ENCODE measurements at places on chromosomes 5 and 9. TPM values are rescaled to one million over a fixed set of nuclear protein-coding genes. Genes with fewer than 3 reads are reported as not detected.
A peak's percentile ranks its signal among the peaks of the same experiment; 100 is the strongest.

Gene IFNK
- total RNA-seq = not detected

Gene NR2F1
- 175 TPM for total RNA-seq

Gene TLX3
- not detected for total RNA-seq

Gene C5orf24
- total RNA-seq = 22.7 TPM

Gene GTF3C5
- total RNA-seq = 96.1 TPM

Gene EXD3
- total RNA-seq = 7.9 TPM

Gene SLC4A9
- total RNA-seq = not detected

DNA sequence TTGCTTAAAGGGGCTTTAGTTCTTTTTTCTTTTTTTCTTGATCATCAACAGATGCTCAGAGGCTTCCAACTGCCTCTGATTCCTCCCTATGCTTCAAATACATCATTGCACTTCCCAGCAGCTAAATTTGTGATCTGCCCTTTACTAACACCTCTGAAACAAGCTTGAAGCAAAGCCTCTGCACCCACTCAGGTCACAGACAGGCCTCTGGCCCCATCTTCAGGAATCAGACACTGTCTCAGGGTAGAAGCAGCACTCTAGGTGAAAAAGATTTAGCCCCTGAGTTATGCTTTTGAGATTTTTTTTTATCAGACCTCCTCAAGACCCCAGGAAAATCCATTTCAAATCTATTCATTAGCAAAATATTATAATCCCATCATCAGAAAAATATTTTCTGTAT is 91.5 kb downstream of the MAMDC2 start:
- no peak for DNase-seq

DNA sequence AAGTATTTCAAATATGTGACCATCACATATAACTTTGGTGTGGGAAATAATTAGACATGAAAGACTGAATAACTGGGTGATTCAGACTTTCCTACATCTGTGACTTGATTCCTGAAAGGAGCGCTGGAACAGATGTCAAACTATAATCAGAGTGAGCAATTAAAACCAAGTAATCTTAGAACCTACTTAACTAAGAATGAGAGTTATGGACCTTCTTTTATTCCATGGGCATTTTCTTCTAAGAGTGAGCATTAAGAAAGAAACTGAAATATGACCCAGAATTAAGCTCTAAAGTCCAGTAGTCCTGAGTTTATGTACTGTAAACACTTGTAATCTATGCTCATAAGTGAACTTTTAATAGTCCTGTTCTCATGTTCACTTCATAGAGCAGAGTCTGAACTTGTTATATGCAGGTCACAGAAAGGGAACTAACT is 68.4 kb downstream of the PAM start:
- no peak for DNase-seq

DNA sequence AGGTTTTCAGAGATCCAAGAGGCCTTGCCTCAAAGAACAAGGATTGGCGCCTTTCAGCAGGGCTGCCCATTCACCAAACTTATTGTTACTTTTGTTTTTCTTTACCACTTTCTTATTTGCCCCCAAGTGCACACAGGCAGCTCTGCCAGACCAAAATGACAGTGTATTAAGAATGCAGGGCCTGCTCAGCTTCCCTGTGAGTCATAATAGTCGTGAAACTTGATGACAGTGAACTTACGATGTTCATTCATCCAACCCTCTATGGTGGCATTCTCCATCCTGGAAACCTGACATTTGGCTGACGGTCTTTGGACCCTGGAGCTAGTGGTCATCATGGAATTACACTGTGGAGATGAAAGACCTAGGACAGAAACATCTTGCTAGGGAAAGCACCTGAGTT is 44.3 kb downstream of the UBE2QL1 start:
- no peak for DNase-seq

- no peak for DNase-seq
Measured at GRCh38 chr9:130172858-130173665, 858 bp downstream of the NCS1 start.

DNA sequence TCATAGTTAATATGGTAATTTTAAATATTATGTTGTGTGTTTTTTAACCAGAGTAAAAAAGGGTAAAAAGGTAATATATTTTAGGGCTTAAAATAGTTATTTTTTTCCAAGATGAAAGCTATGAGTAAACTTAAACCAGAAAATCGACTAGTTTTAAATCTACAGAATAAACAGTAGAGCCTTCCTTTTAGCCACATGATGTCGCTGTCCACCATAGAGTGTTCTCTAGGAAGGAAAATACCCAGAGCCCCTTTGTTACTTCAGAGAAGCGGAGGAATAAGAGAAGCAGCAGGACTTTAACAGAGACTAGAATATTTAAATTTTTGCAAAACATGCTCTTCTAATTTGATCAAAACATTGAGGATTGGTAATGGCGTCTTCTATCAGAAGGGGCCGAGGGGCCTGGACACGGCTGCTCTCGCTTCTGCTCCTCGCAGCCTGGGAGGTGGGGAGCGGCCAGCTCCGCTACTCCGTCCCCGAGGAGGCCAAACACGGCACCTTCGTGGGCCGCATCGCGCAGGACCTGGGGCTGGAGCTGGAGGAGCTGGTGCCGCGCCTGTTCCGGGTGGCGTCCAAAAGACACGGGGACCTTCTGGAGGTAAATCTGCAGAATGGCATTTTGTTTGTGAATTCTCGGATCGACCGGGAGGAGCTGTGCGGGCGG is at the start of gene PCDHA2:
TSS of gene PCDHA2 (plus strand) at position 258 of the 664 bp plus-strand sequence.
- no peak for DNase-seq

DNA sequence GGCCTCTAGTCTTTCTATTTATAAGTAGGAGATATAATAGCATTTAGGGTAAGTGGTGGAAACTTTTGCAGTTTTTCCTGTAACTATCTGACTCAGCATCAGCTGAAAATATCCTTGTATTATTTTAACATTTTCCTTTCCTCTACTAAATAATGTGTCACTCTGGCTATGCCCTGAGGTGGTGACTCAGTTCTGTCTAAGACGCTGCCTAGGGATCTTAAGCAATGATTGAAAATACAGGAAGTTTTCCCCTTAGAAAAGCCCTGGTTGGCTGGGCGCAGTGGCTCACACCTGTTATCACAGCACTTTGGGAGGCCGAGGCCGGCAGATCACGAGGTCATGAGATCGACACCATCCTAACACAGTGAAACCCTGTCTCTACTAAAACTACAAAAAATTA is 9.3 kb upstream of the EDIL3 start:
- no peak for DNase-seq

- DNase-seq = no peak
Measured at GRCh38 chr5:145945620-145946111, 9.3 kb downstream of the SH3RF2 start.

- DNase-seq = peak; percentile 90
Measured at GRCh38 chr5:149834246-149834855, 104.2 kb downstream of the PPARGC1B start.

- no peak for DNase-seq
Measured at GRCh38 chr5:83434946-83435345, 36.6 kb upstream of the VCAN start.

GRCh38 chr5:168165221-168165914 is 126.1 kb upstream of the WWC1 start:
- peak; percentile 11 for DNase-seq

DNA sequence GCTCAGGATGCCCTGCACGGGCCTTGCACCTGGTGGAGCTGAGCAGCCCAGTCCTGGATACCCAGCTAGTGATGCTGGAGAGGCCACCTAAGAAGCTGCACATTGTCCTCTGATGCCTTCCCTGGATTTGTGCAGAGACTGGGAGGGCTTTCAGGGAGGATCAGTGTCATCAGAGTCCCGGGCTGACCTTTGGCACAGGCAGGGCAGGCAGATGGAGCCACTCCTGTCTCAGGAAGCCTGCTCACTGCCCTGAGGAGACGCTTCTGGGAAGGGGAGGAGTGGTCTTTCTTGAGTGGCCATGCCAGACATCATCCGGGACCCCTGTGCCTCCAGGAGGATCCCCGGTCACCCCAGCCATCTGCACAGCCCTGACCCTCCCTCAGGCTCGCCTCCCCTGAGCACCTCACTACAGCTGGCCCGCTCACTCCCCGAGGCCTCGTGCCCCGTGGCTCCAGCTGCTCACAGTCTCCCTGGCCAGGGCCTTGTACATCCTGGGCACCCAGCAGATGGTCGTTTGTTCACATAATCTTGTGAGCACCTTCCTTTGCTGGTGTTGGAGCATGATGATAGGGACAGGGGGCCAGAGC is 47.2 kb upstream of the FCN2 start:
- no peak for DNase-seq

DNA sequence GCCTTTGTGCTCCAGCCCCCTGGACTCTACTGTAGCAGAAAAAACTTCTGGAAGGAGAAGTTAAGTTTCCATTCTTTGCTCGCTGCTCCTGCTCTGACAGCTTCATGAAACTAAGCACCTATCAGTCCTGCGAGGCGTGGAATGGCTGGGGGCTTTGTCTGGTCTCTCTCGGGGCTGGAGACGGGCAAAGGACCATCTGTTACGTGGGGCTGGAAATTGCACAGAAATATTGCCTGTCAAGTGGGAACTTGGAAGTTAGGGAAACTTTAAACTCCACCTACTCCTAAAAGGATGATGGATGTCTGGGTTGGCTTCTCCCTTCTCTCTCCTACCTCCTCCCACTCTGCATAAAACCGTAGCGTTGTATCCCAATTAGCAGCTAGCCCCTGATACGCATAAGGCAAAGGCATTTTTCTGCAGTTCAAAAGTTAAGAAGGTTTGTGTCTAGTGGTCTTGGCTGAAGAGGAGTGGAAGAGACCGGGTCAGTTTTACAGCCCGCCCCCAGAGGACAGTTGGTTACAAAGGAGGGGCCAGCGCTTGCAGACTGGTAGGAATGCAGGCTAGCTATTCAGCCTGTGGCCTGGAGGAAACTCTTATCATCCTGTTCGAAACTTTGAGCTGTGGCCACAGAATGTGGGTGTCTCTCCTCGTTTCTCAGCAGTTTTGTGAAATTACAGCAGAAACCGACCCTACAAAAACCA is 1.3 kb downstream of the FBXL7 start:
- DNase-seq = peak; percentile 26

DNA sequence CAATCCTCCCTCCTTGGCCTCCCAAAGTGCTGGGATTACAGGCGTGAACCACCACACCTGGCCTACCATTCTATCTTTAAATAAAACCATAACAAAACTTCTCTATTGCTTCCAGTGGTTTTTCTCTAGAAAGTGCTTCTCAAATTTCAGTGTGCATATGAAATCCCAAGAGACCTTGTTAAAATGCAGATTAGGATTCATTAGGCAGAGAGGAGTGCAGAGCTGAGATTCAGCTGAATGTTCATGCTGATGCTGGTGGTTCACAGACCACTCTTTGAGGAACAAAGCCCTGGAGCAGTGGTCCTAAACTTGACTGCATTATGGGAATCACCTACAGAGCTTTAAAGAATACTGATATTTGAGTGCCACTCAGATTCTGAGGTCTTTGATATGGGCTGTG is 28.2 kb downstream of the CARD6 start:
- DNase-seq = no peak

DNA sequence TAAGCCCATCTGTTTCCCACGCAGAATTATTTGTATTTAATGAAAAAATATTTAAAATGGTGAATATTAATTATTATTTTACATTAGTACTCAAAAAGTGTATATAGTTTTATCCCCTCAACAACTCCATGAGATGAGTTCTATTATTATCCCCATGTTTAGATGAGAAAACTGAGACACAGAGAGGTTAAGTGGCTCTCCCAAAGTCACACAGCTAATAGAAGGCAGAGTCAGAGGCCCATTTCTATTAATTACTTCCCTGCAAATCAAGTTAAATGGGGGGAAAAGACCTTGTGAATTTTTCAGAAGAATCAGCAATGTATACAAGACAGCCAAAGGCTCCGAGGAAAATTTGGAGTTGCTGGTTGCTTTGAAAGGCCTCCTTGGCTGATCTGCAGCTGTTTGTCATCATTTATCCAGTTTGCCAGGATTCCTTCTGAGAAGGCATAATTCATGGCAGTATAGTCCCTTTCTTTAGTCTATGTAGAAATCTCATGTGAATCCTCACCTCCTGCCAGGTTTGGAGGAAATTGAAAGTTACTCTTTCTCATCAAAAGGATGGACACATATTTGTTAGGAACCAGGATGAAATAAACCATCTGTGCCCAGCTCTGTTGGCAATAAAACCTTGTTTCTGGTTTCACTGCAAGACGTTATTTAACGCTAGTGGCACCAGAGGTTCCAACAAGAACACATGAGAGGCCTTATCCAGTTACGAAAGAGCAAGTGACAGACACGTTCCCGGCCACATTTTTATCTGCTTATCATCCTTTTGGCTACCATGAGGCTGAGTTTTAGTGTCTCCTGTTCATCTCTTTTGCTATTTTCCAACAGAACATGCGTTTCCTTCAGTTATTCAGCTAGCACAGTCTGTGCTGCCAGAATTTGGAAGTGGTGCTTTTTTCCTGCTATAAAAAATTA is 621 bp downstream of the FYB1 start:
- DNase-seq = no peak

GRCh38 chr9:78938821-78939220 is 632.9 kb upstream of the TLE4 start:
- no peak for DNase-seq

- no peak for DNase-seq
Measured at GRCh38 chr9:74333384-74334032, 163.6 kb upstream of the RORB start.
